ENCODE measurements at places on chromosomes 3 and 15.

- DNase-seq, result no peak
Observed at GRCh38 chr3:36548712-36549111, 168.4 kb downstream of the STAC start.

DNA sequence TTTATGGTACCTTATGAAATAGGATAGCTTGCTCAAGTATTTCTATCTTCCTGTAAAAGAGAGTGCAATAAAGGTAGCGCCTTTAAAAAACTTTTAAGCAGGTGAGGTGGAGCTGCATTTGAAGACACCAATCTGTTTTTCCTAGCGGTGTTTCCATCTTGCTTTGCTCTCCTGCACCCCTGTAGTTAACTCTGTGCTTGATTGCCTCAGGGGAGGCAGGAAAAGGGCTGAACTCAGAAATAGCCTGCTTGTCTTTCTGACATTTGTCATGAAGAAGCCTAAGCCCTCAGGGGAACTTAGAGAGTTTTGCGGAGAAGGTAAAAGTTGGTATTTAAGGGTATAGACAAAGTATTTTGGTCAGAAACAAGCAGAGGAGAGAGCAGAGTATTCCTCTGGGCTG is 63.0 kb upstream of the TPRG1 start:
- no peak for DNase-seq

GRCh38 chr15:49902685-49903501 is 216.1 kb downstream of the ATP8B4 start:
- DNase-seq, result no peak

DNA sequence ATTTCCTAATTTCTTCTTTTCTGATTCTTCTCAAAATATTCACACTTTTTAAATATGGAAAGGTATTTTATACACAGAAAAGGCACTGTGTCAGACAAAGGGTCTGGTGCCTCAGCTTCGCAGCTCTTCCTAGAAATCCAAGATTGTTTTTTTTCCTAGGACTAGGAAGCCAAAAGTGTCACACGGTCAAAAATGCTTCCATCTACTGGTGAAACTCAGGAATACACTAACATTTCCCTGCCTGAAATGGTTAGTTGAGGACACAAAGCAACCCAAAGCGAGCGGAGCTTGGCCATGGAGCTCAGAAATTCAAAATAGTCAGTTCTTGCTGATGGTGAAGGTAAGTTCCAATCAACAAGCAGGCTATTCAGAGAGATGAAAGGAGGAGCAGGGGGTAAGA is 426.5 kb upstream of the RASGRP1 start:
- DNase-seq, result no peak

DNA sequence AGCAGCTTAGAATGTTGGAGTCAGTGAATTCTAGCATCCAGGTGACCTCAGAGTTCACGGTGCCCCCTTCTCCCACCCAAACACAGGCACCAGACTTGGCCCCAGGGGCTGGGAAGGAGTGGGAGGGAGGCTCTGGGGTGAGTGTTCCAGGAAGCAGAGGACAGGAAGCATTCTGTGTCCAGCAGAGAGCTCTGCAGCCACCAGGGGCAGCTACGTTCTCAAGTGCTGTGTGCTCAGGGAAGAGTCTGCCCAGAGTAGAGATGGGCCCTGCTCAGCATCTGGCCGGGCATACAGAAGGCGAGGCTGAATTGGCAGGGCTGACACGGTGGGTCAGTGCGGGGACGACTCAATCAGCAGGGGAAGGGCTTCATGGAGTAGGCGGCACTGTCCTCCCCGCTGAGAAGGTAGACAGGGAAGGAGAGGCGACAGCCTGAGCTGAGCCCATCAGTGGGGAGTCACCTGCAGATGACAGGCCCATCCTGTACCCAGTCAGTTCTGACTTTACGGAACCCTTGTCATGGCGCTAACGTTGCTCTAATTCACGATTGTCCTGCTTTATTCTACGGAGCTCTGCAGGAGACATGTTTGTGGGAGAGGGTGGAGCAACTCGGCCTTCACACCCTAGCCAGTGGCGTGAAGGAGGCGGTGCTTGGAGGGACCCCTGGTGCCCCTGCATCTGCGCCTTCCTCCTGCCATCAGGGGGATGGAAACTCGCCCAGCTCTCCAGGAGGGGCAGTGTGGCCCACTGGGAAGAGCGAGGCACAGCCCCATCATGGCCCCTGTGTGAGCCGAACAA is 82.2 kb downstream of the C3orf70 start:
- no peak for DNase-seq

DNA sequence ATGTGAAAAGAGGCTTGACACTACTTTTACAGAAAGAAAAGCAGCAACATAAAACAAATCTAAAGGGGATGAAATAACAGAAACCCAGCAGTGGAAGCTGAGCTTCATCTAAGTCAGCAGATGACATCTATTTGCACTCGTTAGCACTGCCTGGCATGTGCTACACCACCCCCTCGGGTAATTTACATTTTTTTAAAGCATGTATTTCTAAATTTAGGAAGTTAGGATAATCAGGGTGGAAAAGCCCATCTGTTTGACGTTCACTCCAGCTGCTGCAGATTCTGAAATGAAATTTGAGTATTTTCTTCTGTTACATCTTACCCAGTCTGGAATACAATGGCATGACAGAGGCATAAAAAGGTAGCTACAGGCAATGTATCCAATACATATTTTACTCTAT is 20.7 kb downstream of the IGSF11 start:
- no peak for DNase-seq

DNA sequence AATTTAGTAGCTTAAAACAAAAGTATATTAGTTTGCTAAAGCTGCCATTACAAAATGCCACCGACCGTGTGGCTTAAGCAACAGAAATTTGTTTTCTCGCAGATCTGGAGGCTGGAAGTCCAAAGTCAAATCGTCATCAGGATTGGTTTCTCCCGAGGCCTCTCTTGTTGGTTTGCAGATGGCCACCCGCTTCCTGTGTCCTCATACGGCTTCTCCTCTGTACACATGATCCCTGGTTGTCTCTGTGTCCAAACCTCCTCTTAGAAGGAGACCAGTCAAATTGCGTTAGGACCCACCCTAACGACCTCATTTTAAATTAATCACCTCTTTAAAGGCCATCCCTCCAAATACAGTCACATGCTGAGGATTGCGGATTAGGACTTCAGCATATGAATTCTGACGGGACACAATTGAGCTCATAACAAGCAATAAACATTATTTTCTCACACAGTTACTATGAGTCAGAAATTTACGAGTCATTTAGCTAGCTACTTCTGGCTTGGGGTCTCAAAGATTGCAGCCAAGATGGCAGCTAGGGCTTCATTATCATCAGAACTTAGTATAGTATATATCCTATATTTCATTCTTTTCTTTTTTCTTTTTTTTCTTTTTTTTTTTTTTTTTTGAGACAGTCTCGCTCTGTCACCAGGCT is 58.4 kb downstream of the RPL39L start:
- no peak for DNase-seq

GRCh38 chr15:95503640-95504225 is 826.8 kb upstream of the NR2F2 start:
- no peak for DNase-seq

DNA sequence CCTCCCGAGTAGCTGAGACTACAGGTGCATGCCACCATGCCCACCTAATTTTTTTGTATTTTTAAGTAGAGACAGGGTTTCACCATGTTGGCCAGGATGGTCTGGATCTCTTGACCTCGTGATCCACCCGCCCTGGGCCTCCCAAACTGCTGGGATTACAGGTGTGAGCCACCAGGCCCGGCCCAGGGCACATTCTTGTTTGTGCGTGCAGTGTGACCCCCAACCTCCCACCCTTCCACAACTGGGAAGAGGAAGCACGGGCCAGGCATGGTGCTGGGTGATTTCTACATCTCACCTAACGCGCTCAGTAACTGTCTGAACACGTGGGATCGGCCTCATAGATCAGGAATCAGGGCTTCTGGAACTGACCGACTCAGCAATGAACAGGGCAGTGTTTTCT is 48.0 kb downstream of the KLHL6 start:
- DNase-seq, result no peak

DNA sequence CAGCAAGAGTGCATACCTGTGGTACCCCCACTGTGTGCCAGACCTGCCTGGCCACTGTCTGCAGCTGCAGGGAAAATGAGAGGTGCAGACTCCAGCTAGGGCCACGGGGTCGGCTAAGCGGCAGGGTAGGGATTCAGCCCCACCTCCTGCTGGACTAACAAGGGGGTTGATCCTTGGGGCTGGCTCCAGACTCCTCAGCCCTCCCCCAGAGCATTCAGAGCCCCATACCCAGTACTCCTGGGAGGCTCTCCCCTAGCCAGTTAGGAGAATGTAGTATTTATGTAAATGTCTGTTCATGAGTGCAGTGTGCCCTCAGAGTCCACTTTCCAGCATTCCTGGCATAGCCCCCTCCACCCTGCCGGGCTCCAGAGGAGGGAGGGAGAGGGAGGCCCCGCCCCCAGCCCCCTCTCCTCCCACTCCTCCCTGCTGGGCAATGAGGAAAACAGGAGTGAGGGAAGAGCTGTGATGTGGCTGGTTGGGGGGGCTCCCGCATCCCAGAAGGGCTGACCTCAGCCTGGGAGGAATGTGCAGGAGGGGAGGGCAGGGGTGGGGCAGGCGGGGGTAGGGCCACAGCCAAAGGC is 4.5 kb upstream of the SEMA3B start:
- DNase-seq, result peak; percentile 81

DNA sequence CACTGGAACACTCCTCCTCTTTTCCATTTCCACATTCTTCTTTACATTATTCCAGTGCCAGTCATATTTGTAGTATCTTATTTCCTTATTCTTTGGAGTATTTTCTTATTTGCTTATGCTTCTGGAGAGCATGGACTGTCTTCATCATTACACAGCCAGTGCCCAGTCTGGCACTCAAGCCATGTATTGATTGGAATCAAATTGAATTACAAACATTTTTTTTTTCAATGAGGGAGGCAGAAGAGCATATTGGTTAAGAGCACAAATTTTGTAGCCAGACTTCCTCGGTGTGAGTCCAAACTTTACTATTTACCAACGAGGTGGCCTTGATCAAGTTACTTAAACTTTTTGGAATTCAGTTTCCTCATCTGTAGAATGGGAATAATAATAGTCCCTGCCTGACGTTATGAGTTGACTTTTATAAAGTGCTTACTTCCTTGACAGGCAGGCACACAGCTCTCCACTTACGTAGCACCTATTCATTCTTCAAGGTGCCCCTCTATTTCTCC is 186.6 kb upstream of the BCL6 start:
- DNase-seq, result no peak

DNA sequence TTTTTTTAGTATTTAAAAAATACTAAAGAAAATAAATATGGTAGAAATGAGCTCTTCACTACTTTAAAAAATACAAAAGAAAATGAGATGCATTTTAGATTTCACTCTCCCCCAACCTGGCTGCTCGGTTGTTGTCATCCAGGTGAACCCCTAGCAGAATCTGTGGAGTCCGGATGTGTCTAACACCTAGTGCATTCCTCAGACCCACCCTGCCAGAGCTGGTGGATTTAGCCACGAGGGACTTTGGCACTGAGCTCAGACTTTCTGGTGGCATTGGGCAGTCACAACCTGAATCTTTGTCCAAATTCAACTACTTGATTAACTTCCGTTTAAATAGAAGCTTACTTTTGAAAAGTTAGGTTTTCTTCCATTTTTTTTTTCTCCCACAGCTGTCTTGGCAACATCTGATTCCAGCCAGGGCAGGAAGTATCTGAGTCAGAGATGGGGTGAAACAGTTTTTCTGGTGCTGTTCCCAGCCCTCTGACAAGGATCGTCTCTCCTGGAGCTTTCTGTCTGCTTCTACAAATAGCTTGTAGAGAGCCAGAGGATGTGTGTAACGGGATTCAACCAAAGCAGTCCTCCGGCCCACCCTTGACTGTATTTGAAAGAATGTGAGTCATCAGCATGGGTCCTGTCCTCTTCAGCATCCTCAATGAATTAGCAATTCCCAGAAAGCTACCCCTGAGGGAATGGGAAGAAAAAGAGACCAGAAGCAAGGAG is 301.8 kb upstream of the MCTP2 start:
- DNase-seq, result no peak

- DNase-seq, result no peak
Observed at GRCh38 chr3:5035692-5036391, 56.6 kb downstream of the BHLHE40 start.

DNA sequence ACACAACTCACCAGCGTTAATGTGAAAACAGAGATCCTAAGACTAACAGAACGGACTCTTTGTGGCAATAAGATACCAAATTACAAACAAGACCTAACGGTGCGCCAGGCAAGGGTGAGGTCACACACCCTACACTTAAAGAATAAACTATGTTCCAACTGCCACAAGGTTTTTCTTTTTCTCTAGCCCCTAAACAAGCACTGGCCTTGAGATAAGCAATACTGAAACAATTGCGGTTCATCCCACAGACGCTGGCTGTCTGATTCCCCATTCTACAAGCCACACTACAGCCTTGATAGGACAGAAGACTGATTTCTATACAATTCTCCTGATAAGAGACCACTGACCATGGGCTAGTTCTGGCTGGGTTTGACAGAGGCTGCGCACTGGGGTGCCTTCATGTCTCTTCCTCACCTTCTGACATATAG is 20.5 kb upstream of the LIMD1 start:
- no peak for DNase-seq

GRCh38 chr3:156685752-156686151 is 11.4 kb downstream of the TIPARP start:
- DNase-seq, result no peak

DNA sequence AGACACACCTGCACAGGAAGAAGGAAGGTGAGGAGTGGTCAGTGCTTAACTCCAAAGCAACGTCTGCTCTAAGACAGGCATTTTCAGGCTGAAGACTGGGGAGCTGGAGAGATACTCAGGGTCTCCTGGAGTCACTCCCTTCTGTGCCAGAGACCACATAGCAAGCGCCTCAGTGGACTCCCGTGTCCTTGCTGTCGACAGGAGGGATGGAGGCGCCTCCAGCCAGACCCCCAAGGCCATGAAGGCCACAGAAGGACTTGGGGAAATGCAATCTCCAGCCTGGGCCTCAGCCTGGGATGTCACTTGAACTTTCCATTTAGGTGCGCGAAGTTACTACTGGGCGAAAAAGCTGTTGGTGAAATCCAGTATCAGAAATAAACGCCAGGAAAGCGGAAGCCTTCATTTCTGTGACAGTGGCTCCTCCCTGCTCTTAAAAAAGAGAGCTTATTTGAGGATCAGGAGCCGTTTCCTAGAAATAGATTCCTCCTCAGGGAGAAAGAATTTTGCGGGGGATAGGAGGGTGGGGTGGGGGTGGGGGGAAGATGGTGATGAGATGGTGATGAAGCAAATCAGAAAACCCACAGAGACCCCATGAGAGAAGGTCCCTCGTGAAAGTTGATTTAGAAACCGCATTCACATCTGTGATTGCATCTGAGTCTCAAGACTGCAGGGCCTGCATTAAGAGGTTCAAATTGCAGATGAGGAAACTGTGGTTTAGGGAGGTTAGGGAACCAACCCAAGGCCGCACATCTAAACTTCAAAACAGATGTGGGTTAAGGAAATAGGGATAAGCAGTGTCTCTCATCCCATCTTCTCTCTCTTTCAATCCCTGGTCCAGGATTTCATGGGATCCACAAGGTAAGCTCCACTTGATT is 78.8 kb downstream of the ATP2B2 start:
- DNase-seq, result no peak

Data from NCI-H2227 treated with DMSO at 0.1 percent for 48 hours (cell line).